Jurkat, Clone E6-1 (cell line): ENCODE measurements at places on chromosomes 7 and 10.

GRCh38 chr10:4807761-4808507, 18.1 kb upstream of the AKR1E2 start:
- DNase-seq = no peak

DNA sequence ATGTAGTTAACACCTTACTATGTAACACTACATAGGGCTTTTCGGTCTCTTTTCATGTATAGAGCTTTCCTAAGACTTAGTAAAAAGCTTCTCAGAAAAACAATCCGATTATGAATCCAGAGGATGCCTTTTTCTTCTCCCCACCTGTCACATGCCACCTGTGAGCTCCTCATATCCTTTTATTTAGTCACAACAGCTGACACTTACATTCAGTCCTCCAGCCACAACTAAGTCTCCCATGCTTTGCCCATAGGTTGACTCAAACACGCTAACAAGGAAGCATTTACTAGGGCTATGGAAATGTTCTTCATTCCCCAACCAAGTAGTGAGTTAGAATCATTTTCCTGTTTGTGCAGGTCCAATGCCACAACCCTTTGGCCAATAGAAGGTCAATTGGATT, 7.9 kb downstream of the ENO4 start:
- DNase-seq = no peak

DNA sequence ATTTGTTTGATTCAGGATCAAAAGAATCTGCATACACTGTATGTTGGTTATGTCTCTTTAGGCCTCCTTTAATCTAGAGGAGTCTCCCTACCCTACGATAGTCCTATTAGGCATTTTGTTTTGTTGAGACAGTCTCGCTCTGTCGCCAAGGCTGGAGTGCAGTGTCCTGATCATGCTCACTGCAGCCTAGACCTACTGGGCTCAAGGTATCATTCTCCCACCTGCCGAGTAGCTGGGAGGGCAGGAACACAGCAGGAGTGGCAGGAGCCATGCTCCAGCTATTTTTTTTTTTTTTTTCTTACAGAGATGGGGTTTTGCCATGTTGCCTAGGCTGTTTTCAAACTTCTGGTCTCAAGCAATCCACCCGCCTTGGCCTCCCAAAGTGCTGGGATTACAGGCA, 123.0 kb upstream of the DKK1 start:
- no peak for DNase-seq

DNA sequence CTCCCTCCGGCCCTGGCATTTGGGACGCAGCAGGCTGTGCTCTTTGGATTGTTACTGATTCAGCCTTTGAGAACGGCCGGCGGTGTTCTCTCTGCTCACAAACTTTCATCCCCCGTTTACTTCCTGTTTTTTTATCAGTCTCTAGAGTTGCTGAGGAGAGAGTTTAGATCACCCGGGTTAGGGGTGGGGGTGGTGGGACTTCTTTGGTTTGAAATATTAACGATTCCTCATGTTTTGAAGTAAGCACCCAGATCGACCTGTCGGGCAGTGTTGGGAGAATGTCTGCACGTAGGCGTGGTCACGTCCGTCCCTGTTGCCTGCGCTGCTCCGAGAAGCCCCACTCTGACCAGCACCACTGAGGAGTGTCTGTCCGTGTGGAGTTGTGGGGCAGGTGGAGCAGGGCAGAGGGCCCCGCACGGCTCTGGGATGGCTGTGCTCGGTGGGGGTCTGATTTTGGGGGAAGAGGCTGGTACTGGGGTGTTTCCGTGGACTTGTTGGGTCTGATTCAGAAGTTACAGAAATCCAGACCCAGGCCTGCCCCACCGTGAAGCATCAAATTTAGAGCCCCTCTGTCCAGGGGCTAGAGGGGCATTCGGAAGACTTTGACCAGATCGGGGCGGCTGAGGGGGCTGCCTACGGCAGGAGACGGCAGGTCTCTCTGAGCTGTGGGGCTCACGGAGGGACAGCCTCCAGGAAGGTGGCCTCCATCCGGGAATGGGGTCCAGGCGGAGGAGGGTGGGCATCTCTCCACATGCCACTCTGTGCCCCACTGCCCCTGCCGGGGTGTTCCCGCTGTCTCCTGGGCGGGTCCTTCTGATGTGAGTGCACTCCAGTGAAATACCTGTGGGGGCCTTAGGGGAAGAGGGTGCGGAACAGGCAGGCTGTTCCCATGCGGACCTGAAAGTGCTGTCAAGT, 7.4 kb downstream of the INPP5A start:
- DNase-seq = no peak

DNA sequence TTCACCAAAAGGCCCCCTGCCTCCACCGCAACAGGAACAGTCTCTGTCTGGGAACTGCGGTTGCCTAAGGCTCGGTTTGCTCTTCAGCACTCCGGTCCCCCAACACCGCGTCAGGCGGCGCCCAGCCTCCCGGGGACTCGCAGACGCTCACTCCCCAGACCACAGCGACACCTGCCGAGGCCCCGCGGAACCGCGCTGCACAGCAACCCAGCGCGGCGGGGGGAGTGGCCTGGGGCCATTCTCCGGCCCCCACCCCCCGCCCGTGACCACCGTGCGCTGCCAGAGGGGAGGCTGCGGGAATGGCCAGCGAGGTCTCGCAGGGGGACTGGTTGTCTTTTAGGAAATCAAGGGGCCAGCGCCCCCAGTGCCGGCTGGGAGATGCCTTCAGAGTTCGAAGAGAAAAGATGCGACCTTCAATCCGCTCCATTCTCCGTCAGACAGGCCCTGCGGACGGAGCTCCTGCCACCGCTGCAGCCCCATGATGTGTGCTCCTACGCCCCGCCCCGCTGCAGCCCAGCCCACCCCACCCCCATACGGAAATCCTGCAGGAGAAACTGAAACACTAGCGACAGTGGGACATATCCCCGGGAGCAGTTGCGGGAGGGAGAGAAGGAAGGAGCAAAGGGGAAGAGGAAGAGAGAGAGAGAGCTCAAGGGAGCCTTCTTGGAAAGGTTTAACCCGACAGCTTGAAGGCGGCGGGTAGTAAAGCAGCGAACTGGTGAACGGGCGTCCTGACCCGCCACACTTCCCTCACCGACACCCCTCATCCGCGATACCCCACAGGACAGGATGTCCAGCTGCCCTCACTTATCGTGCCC, 137.4 kb upstream of the CDCA7L start:
- no peak for DNase-seq

DNA sequence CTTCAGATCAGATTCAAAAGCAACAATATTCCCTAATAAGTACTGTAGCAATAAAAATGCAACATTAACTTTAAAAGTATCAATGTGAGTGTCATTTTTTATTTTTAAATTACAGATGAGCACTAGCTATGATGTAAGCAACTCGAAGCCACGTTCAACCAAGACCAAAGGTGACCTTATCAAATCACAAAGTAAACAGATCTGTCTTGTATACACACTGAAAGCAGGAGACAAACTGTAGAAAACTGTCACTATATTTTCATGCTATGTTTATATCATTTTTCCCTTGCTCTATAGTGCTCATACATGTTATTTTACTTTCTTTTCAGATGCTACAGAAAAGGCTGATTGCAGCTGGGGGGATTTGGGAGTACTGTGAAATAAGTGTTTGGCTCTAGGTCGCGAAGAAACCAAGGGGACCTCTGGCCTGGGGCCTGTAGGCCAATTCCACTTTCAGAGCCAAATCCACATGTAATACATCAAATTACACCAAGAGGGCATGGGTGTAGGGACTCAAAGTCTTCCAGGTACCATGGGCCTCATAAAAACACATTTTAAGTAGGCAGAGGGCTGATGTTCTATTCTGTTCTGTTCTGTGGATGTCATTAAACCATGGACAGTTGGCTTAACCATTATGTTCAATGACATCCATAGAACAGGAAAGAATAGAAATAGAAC, 245.2 kb downstream of the SFMBT2 start:
- no peak for DNase-seq

DNA sequence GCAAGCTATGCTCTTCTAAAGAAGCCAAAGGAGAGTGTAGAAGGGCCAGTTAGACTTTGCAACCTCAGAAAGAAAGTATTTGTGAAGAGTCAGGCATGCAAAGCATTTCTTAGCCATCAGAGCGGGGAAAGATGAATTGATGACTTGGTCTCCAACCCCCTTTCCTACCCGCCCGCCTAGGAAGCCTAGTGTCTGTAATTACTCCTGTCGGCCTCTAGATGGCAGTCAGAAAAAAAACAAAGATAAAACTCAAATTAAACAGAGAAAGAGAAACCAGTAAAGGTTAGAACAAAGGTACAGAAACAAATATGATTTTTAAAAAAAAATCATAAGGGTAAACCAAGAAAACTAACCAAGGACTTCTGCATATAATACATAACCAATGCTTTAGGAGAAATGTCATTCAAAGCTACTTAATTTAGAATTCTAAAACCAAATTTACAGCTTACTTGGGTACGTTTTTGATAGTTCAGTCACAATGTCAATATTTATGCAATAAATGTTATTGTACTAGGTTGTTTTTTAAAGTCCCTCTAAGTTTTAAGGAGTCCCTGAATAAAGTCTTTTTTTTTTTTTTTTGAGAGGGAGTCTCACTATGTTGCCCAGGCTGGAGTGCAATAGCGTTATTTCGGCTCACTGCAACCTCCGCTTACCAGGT, 97.6 kb downstream of the LYZL1 start:
- peak; percentile 33 for DNase-seq

DNA sequence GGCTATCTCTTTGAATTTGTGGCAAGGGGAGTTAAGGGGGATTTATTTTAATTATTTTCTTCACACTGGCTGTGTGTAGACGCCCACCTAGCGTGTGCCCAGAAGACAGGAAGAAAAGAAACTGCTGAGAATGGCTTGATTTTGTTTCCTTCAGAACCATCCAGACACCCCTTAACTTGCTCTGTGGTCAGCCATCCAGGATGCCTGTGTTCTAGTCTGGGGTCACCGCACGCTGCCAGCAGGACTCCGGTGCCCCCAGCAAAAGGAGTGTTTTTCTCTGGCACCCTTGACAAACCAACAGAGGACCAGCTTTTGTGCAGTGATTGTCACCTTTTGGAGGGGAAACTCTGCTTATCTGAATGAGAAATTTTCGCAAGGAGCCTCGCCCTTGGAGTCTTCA, 5.3 kb downstream of the DDC start:
- no peak for DNase-seq

- DNase-seq = no peak
These were observed 6.7 kb downstream of the OTUD1 start for GRCh38 chr10:23445591-23445990.

GRCh38 chr7:127418459-127418858, 26.0 kb upstream of the ZNF800 start:
- no peak for DNase-seq

GRCh38 chr7:99379043-99379577, 4.6 kb downstream of the ARPC1B start:
- no peak for DNase-seq

GRCh38 chr7:88357781-88358525, 51.3 kb upstream of the STEAP4 start:
- no peak for DNase-seq

DNA sequence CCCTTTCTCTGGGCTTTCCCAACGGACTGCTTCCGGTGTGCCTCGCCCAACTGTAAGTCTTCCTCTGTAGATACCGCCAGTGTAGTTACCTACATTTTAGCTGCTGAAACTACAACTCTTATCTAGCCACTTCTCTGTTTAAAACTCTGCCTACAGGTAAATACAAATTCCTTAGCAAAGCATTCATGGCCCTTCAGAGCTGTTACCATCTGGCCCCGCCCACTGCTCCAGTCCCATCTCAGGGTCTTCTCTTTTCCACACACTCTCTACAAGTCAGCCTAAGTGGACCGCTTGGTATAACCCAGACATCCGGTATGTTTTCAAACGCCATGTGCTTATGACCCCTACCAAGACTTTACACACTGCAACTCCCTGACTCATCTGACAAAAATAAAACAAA, 41.0 kb upstream of the LAMB4 start:
- no peak for DNase-seq

- DNase-seq = no peak
These were observed 30.6 kb downstream of the KLHL7 start for GRCh38 chr7:23136216-23136615.

- no peak for DNase-seq
These were observed 200.0 kb downstream of the GFRA1 start for GRCh38 chr10:116073001-116073400.

GRCh38 chr10:58359541-58359940, 24.7 kb downstream of the UBE2D1 start:
- no peak for DNase-seq

DNA sequence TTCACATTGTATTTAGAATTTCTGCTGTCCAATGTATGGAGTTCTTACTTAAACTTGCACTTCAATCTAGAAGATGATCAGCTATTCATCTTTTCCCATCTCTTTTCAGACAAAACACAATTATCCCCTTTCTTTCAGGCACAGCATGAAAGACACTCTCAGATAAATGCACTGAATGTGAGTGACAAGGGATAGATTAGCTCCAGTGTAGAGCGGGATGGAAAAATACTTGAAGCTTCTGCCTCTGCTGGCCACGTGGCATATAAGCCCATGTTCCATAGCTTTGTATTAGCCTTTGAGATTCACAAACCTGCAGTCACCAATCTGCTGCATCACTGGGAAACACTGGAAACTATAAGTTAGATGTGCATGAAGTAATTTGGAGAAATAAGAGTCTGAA, 162.2 kb upstream of the FAM3C start:
- DNase-seq = no peak

GRCh38 chr10:68628576-68629127, 68.5 kb downstream of the TET1 start:
- peak; percentile 64 for DNase-seq

DNA sequence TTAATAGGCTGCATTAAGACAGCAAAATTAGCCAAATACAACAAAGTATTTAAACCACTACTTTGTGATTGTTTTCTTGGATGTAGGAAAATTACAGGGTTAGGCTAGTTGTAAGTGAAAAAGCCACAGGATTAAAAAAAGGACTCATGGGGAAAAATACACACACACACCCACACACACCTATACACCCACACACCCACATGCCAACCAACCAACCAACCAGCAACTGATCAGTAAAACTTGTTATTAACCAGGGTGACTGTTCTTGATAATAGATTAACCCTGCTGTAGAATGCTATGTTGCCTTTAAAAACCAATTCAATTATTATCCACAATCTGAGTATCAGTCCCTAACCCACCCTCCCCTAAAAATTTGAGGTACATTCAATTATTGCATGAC, 49.0 kb downstream of the MTPN start:
- no peak for DNase-seq

- DNase-seq = no peak
These were observed 470.1 kb upstream of the NRP1 start for GRCh38 chr10:33804584-33804983.

DNA sequence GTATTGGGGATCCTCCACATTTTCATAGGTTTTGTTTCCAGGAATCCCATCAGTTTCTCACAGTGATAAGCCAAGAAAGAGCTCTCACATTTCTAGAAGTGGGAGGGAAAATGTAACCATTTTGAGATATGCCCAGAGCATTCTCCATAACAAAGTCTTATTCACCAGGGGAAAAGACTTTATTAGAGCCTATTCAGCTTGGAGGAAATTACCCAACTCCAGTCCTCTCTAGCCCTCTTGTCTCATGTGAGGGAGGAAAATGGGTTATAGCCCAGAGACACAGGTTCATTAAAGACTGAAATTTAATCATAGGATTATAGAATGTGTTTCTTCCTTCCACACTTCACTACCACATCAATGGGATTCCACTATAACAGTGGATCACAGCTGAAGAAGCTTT, 61.6 kb upstream of the DYNC1I1 start:
- DNase-seq = no peak

GRCh38 chr7:17552373-17552772, 253.9 kb downstream of the AHR start:
- DNase-seq = no peak

GRCh38 chr7:100476903-100477870, 1.8 kb downstream of the TSC22D4 start:
- DNase-seq = no peak
